ENCODE measurements at places on chromosomes 3 and 15.
A peak's percentile ranks its signal among the peaks of the same experiment; 100 is the strongest.

DNA sequence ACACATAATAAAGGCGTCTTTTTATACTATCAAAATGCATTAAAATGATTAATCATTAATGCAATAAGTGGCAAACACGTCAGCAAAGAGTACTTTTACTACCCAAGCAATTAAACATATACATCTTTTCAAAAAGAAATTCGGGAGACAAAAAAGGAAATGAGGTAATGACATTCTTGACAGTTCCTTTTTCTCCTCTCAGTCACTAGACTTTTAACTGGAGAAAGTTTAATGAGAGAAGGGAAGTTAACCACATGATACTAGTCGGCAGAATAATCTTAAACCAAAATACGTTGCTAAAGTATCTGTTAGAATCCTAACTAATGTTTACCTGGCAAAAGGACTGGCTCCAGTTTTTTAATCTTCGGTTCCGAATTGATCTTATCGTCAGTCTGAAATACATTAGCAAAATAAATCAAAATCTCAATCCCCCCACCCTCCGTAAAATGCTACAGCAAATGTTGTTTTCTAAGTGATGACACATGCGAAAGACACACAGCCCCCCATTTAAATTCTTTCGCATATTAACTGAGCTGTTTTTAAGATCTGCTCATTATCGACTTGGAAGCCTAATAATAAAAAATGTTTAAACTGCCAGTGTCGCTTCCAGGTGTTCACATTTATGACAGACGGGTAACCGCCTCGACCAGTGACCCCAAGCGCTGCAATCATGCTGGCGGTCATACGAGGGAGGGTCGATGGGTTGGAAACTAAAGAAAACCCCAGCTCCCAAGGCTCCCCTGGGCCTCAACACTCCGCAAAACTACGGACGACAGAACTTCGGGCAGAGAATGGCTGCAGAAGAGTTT lies 778 bp downstream of the MTMR10 start:
- peak overlapping the region; percentile 90 for H3K27ac ChIP-seq
- no peaks in the 10 kb centered on the region for H3K27me3 ChIP-seq
- H3K36me3 ChIP-seq: no peaks in the 10 kb centered on the region
- peak overlapping the region; percentile 63 for H3K4me3 ChIP-seq
- DNase-seq: no peak

DNA sequence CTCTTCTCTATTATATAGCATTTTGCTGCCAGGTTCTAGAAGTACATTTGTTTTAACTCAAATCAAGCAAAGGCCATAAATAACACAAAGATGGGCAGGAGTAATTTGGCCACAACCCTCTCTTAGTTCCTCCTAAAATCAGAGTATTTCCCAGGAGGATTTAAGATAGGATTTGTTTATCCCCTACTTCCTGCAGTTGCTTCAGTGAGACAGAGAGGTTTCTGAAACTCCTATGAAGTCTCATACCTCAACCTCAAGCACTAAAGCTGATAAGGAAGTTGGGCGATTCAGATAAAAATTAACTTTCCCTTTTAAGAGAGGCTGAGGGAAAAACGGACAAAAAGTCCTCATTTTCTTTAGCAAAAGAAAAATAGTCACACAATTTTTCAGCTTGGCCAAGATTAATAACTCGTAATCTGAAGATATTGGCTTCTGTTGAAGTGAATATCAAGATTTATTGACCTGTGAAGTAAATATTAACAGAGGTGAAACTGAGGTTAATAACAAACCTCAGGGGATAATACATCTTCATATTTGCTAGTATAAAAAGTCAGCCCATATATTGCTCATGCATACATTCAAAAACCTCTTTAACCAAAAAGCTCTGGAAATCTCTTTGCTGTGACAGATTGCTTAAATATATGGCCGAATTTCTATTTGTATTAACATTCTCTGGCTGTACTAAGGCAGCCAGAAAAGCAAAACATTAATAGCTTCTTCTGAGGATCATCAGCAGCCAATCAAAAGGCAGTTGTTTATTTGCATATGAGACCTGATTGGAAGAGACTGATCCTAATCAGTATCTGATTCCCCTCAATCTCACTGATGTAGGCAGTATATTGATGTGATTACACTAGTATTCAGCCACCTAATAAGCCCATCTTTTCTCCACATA lies 90.6 kb upstream of the GADL1 start:
- H3K27me3 ChIP-seq: no peaks in the 10 kb centered on the region
- H3K4me3 ChIP-seq: no peak overlapping the region
- H3K27ac ChIP-seq: no peak overlapping the region
- no peak for DNase-seq
- peaks cover 18% of the 10 kb centered on the region for H3K4me1 ChIP-seq

- no peaks in the 10 kb centered on the region for H3K4me1 ChIP-seq
- peak; percentile 8 for DNase-seq
- no peak overlapping the region for H3K27ac ChIP-seq
- H3K4me3 ChIP-seq: no peak overlapping the region
Measured at GRCh38 chr3:195240939-195241338, 30.0 kb downstream of the XXYLT1 start.

GRCh38 chr3:94063496-94064119 lies 747 bp downstream of the NSUN3 start:
- no peaks in the 10 kb centered on the region for H3K36me3 ChIP-seq
- DNase-seq: no peak
- peaks cover 5% of the 10 kb centered on the region for H3K4me1 ChIP-seq
- peak overlapping the region; percentile 58 for H3K4me3 ChIP-seq

DNA sequence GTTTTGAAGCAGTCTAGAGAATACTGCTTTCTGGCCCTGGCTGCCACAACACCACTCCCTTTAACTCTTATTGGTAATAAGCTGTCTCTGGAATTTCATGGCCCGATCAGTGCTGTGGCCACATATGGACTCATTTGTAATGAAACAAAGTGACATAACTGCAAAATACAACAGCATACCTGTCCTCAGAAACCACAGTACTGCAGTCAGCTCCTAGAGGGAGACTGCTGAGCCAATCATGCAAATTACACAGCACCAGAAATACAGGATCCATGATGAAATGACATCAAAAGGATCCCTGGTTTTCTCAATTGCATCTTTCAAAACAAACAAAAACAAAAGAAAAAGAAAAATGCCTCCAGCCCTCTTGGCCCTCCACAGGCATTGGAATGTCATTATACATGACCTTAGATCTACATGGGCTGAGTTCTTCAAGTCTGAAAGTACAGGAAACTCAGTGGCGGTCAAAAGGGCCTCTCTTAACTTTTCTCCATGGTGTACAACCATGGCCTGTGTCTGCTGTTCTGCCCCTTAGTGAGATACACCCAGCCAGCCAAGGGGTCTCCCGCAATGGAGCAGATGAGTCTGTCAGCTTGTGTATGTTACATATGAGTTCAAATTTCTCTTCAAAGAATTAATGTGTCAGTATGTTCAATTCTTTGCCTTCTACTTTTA lies 24.9 kb upstream of the KBTBD12 start:
- DNase-seq: no peak
- H3K27ac ChIP-seq: no peak overlapping the region
- H3K36me3 ChIP-seq: no peaks in the 10 kb centered on the region
- no peaks in the 10 kb centered on the region for H3K27me3 ChIP-seq
- peaks cover 7% of the 10 kb centered on the region for H3K4me1 ChIP-seq

- H3K27me3 ChIP-seq: no peaks in the 10 kb centered on the region
- H3K36me3 ChIP-seq: no peaks in the 10 kb centered on the region
- H3K4me1 ChIP-seq: peaks cover 7% of the 10 kb centered on the region
- no peak overlapping the region for H3K4me3 ChIP-seq
- DNase-seq: no peak
Measured at GRCh38 chr3:43207628-43208085, 78.7 kb upstream of the SNRK start.
